ENCODE measurements at places on chromosomes 13 and 19. TPM values are rescaled to one million over a fixed set of nuclear protein-coding genes. Genes with fewer than 3 reads are reported as not detected.

- no peak for DNase-seq
These were observed 71.9 kb upstream of the ZNF724 start for GRCh38 chr19:23321953-23322549.

DNA sequence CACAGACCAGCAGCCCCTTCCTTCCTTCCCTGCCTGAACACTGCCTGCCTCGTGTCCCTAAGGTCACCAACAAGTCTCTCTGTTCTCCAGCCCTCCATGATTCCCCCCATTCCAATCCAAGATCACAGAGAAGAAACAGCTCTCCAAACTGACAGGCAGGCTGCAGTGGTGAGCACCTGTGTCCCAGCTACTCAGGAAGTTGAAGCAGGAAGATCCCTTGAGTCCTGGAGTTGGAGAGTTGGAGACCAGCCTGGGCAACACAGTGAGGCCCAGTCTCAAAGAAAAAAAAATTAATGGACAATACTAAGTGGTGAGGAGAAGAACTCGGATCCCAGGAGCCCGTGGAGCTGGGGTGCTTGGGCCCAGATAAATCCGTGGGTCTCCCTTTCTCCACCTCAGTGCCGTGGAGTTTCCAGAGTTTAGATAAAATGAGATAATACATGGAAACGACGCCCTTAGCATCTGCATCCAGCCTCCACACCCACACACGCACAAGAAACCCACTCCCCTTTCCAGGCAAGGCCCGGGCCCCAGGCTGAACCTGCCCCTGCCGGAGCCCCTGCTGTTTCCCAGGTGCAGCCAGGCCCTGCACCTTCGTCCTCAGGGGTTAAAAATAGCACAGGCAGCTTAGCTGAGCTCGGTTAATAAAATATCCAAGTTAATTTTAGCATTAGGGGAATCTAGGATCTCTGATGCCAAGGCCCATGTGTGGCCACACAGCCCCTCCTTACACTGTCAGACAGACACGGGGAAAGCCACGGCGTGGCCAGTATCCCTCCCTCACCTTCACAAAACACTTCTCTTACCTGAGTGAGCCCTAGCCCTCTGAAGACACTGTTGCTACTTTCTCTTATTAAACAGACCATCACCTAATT, 4.7 kb downstream of the RASA3 start:
- DNase-seq = no peak

GRCh38 chr13:28248080-28248479, 109.7 kb downstream of the PAN3 start:
- no peak for DNase-seq

DNA sequence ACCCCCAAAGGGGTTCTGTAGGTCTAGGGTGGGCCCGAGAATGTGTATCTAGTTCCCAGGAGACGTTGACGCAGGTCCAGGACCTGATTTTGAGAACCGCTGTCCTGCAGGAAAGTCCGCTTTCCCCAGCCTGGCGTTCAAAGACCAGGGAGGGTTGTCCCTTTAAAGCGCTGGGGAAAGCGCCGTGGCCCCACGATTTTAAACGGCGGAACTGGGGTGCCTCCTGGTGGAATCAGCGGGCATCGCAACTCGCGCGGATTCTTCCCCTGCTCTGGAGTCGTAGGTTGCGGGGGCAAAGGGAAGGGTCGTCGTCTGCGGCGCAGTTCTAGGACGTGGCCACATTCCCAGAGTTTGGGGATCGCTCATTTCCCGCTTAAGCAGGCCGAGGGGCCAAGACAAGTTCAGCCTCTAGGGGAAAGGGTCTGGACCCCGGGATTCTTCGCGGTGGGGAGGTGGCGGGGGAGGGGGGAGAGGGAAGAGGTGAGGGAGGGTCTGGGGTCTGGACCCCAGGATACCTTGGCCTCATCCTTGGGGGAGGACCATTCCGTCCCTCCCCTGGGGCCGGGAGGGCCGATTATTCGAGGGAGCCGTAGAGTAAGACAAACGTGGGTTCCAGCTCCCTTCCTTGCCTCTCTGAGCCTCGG, 7.7 kb downstream of the PNMA8B start:
- peak; percentile 93 for DNase-seq

DNA sequence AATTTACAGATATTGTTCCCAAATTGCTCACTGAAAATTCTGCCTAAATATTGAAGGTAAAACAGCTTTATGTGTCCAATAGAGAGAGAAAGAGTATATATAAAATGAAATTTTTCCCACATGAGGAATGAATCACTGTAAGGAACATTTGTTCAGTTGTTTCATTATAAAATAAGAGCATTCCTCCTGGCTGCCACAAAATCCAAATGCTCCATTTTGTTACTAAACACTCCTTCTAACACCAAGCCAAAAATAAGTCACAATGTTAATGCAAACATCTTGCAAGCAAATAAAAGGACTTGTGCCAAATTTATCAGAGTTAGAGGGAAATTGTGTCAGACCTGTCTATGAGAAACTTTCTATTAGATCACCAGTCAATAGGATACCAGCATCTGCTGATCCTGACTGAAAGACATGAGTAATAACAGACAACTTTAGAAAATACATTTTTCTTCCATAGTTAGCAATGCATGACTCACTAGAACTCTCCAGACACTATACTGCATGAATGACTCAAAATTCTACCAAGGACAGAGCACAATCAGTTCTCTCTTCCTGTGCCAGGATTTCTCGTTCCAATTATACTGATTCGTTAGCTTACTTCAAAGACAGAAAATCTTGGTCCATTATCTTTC, 83.5 kb upstream of the FNDC3A start:
- DNase-seq = peak; percentile 24

DNA sequence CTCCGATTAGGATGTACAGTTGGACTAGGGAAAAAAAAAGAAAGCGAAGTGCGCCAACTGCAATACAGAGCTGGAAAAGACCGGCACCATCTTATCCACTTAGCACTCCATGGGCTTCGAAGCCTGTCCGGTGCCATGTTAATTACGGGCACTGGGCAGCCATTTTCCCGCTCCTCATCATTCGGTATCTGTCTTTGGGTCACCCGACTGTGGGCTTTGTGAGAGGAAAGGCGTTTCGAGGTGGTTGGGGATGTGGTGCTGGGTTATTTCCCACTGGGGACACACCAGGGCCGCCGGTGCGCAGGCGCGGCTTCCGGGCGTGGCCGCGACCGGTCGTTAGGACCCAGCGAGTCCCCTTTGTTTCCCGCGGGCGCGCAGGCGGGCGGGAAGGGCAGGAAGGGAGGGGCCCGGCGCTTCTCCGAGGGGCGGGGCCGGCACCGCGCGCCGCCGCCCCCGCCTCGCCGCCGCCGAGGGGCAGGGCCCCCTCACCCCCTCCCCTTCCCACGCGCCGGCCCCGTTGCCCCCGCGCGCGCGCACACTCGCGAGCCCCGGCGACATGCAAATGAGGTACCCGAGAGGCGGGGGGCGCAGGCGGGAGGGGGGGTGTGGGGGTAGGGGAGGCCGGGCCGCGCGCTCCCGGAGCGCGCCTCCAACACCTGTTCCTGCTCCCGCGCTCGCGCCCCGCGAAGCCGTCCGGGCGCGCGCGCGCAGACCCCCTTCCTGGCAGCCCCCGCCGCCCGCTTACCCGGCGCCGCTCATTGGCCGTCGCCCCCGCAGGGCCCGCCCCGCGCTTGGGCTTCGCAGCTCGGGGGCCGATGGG, at the start of gene ZNF524:
Gene ZNF524, plus strand, starts transcription at position 447 of the 820 bp plus-strand sequence. CDS start 1,825 bp downstream, outside the sequence.
- DNase-seq = peak; percentile 97

DNA sequence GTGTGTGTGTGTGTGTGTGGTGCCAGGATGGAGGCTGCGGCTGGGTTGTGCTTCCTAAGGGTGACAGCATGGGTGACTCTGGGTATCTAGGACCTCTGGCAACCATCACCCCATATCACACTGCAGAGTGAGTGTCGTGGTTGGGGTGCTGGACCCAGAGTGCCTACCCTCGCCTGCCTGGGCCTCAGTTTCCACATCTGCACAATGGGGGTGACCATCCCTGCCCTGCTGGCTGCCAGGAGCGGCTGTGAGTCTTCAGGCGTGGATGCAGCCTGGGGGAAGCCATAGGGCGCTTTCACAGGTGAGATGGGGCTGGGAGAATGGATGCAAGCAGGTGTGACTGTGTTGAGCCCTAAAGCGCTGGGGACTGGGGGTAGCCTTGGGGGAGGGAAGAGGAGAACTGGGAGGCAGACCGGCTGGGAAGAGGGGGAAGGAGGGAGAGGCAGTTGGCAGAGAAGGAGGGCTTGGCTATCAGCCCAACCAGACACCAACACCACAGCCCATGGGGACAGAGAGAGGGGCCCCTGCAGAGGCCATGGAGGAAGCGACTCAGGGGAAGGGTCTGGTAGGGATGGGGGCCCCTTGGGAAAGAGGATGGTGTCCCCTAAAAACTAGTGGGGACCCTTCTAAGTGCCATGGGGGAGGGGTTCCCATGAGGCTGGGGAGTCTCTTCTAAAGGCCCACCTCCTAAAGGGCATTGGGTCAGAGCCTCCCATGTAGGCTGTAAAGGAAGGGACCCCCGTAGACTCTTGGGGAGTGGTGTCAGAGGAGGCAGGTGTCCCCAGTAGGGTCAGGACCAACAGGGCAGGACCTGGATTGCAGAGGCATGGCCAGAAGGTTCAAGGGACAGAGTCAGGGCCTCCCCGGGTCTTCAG, 1.7 kb downstream of the PLPPR2 start:
- no peak for DNase-seq

- DNase-seq = peak; percentile 6
These were observed 173.2 kb upstream of the TRPC4 start for GRCh38 chr13:38042771-38043170.

DNA sequence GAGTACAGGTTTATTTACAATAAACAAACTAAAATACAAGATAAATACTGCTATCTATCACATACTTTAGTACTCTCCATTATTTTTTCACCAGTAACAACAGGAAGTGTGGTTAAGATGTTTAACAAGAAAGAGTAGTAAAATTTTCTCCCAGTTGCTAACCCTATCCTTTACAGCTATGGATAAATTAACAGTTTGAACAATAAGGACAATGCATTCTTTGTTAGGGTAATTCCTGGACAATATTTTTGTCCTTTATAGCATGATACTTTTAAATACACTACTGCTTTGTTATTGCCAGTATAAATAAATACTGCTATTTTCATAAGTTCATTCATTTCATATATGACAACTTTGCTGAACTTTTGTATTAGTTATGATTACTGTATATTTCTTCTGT, 630.2 kb upstream of the ATXN8OS start:
- DNase-seq = no peak

DNA sequence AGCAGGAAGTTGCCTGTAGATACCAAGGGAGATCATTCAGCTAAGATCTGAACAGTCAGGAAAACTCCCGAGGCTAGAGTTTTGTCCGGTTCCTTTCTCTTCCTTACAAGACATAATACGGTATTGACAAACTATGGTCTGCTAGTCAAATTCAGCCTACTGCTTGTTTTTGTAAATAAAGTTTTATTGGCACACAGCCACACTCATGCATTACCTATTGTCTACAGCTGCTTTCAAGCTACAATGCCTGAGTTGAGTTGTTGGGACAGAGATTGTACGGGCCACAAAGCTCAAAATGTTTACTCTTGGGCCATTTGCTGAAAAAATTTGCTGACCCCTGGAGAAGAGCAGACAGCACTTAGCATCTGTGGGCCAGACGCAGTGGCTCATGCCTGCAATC, 2.5 kb downstream of the SLC1A6 start:
- DNase-seq = no peak

The VSTM1 gene
- total RNA-seq = not detected

The CEACAM16 gene
- not detected for total RNA-seq

The CEACAM3 gene
- not detected for total RNA-seq

The CGB5 gene
- not detected for total RNA-seq

The PEAK3 gene
- total RNA-seq = not detected

Data from tongue (tissue), 3 donors.